ENCODE measurements at places on chromosomes 1 and 21.
A peak's percentile ranks its signal among the peaks of the same experiment; 100 is the strongest.

DNA sequence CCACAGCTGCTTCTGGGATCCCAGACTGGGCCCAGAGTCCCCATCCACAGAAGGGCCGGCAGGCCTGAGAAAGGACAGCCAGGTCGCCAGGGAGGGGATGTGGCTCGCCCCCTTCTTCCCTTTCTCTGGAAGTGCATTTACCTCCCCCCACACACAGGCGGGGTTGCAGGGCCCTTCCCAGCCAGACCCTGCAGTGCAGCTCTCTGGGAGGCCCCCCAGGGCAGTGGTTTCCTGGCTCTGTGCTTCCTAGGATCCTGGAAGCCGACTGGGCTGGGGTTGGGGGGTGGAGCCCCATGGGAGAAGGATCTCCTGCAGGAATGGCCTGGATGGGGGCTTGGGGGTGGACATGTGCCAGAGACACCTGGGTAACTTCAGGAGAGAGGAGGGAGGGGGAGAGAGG, 4.2 kb upstream of the COL6A1 start:
- no peak for DNase-seq

GRCh38 chr1:93585059-93585966, 96.3 kb downstream of the BCAR3 start:
- no peak for DNase-seq

DNA sequence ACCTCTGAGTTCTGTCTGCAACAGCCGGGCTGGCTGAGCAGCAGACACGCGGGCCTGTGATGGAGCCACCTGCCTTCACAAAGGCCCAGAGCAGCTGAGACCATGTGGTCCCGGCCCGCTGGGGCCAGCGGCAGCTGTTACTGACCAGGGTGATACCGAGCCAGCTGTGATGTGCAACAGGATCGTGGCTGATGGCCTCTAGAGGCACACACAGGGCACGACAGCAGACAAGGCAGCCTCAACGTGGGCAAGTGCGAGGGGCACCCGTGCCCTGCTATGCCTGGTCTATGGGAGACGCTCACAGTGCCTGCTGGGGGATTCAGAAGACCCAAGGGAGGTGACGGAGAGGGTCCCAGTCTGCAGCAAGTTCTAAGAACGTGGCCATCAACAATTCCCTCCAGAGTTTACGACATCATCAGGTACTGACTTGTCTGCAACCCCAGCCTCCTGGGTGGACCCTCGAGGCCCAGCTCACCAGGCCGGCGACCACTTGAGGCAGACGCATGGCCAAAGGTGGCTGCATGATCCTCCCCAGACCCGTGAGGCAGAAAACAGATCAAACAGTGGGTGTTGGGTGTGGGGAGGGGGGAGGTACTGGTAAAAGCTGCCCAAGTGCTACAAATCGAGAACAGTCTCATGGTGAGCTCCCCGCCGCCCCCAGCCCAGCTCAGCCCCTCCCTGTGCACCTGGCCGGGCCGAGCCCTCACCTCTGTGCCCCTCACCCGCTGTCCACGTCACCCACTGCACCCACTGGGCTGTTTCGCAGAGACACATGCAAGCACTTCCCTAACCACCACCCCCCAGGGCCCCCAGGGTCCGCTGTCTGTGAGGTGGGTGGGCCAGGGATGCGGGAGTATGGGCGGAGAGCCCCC, 6.0 kb downstream of the POFUT2 start:
- DNase-seq = no peak

DNA sequence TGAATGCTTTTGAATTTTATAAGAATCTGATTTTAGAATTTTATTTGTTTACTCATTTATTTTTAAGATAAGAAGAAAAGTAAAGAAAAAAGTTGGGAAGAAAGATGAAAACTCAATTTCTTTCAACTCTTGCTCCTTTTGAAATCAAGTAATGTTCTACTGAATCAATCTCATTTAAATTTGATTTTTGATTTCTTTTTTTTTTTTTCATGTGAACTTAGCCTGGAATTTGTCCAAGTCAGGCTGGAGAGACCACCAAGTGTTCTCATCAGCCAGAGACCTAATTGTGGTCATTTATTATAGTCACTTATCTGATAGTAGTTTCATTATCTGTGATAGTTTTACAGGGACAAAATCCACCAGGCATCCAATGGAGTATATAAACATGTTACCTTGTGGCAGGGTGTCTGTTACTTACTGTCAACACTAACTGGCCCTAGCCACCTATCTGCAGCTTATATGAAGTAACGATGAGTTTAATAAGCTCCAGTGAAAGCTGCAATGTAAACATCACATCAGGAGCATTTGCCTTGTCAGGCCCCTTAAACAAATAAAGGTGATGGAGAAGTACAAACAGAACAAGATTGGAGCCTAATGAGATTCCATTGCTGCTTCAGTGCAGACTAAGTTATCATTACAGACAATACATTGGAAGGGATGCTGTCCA, 39.2 kb downstream of the HLX start:
- DNase-seq = no peak

- no peak for DNase-seq
These were observed 4.3 kb downstream of the HSF2BP start for GRCh38 chr21:43654806-43655489.

DNA sequence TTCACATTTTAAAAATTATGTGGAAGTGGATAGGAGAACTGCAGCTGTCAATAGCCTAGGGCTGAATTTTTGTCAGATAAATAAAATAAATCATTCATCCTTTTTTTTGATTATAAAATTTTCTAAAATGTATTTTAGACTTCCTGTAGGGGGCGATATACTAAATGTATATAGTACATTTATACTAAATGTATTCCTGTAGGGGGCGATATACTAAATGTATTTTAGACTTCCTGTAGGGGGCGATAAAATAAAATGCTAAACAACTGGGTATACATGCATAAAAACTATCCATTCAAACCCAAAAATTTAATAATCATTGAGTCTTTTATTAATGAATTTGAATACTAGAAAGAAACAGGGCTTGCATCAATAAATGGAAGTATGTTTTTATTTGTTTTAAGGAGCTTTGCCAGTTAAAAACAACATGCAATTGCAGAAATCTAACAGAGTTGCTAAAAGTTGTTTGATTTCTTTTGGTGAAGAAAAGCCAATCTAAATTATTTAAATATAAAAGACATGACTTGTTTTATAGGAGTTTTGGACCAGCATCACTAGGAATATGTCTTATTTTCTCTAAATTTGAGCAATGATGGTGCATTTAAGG, 31.4 kb downstream of the CLCA1 start:
- DNase-seq = no peak

GRCh38 chr1:9198538-9199361, 35.8 kb upstream of the H6PD start:
- DNase-seq = no peak

DNA sequence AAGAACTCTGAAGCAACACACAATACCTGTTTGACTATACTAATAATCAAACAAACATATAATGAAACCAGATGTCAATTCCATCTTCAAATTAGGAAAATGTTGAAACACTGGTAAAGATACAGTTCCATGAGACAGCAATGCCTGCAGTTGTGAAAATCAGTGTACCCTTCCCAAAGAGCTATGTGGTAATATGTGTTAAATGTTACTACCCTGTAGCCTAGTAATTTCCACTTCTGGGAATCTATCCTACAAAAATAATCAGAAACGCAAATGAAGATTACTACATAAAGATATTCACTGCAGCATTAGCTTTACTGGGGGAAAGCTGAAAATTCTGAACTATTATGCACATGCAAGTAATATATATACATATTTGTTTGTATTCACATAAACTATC, 16.9 kb downstream of the GLIS1 start:
- no peak for DNase-seq

- DNase-seq = no peak
These were observed 1.0 kb upstream of the DIRAS3 start for GRCh38 chr1:68051475-68051874.

GRCh38 chr1:59428828-59429227, 131.9 kb downstream of the FGGY start:
- DNase-seq = no peak

DNA sequence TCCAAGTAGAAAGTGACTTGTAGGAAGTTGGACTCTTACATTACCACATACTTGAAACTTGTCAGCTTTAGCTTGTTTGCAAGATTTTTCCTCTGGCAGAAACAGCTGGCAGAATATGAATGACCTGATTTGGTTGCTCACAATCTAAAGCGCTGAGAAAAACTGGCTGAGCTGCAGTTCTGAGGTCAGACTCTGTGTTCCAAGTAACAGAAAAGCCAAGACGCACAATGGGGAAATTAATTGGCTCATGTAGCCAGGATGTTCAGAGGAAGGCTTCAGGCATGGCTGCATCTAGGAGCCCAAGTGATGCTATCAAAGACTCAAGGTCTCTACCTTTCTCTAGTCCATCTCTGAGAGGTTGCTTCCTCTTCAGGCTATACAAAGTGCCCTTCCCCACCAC, 27.0 kb downstream of the ALPL start:
- no peak for DNase-seq

DNA sequence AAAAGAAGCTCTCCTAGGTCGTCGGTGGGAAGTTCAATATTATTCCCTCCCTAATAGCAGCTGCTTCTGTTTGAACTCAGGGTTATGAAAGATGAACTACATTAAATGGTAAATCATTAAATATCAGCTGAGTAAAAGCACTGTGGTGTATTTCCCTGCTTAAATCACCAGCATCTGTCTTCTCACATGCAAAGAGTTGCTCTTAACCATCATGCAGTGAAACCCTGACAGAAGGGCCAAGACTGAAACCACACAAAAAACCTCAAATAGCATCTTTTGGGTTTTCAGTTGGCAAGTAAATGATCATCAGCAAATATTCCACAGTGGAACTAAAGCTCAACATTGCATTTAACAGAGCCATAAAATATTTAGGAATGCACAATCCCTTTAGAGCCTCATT, 380.0 kb upstream of the ADGRL2 start:
- no peak for DNase-seq

DNA sequence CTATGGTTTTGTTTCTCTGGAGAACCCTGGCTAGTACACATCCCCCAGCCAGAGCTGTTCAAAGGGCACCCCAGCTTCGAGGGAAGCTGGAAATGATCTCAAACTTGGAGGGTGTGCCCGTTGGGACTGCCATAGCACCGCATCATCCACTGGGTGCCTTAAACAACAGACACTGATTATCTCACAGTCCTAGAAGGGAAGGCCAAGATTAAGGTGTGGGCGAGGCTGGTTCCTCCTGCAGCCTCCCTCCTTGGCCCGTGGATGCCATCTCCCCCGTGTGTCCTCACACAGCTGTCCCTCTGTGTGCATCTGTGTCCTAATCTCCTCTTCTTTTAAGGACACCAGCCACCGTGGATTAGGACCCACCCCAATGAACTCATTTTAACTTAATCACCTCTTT, 4.2 kb upstream of the IBA57 start:
- no peak for DNase-seq

DNA sequence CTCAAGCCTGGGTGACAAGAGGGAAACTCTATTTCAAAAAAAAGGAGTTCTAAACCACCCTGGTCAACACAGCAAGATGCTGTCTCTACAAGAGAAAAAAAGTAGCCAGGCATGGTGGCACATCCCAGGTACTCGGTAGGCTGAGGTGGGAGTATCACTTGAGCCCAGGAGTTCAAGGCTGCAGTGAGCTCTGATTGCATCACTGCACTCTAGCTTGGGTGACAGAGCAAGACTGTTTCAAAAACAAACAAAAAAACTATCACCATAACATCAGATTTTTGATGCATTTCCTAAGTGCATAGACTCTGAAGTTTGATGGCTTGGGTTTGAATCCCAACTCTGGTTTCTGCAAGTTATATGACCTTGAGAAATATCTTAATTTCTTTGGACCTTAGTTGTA, 9.6 kb downstream of the ELOA start:
- no peak for DNase-seq

DNA sequence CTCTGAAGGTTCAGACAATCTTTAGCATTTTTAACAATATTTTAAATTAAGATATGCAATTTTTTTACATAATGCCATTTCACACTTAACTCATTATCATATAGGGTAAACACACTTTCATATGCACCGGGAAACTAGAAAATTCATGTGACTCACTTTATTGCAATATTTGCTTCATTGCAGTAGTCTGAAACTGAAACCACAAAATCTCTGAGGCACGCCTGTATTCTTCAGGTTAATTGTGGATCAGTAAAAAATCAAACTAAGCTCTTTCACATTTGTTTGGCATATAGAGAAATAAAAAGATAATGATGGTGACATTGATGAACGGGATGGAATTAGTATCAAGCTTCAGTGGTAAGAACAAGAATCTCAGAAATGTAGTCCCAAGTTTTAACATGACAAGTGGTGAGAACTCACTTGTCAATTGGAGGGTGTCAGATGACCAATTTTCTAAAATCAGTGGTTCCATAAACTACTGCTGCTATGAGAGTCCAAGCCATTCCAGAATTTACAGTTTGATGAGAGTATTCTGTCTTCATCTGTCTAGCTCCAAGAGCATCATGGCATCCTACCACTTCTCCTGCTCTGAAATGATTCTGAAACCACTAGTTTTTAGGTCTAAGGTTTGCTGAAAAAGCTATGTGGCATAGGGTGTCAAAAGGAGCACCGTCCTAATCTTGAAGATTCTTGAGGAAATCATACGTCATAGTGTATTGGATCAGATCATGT, 281.0 kb downstream of the PTPRC start:
- no peak for DNase-seq

DNA sequence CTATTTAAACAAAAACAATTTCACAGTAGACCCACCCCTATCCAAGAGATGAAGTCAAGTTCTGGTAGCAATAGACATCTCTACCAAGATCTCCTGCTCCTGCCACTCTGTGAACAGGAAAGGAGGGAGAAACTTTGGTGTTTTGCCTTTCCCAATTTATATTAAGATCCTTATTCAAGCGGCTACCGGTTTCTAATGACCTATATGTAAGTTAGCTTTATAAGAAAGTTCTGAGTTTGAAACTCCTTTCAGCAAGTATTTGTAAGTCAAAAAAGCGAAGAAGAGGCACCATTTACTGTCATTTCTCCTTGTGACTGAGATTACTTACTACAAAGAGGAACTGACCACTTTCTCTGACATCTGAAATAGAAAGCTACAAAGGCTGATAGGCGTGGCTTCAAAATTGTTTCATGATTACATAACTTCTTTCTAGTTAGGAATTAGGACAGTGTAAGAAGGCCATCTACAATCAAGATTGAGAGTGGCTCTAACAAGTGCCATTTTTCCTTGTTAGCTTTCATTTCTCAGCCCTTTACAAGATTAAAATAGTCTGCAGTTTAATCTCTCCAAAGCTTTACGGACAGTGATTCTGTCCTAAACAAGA, at the start of gene MNDA:
Gene MNDA (plus strand): TSS at position 448 of the 604 bp plus-strand sequence. CDS start 10,803 bp downstream, outside the sequence.
- DNase-seq = no peak

DNA sequence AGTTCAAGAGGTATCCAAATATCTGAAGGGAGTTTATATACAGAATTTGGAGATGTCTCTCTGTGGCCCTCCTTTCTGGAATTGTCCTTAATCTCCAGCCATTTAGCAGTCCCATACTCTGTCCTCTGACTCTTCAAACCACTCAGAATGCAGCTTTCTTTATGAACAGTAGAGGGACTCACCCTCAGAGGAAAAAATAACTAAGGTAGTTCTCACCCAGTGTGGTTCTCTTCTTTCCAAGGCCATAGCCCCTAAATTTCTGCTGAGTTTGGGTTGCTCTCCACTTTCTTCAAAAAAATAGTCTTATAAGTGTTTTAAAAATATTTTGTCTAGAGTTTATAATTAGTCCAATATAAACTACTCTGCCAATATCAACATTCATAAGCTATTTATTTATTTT, 369.7 kb downstream of the MATN1 start:
- DNase-seq = peak; percentile 6

All from T47D (cell line).